ENCODE measurements at places on chromosomes 6 and 20.

- DNase-seq, result no peak
These were observed 174.7 kb downstream of the TMEM242 start for GRCh38 chr6:157148391-157149323.

GRCh38 chr6:130620338-130620781, 206.8 kb upstream of the SMLR1 start:
- DNase-seq, result no peak

GRCh38 chr20:47370850-47371782, 14.6 kb upstream of the ZMYND8 start:
- DNase-seq, result no peak

DNA sequence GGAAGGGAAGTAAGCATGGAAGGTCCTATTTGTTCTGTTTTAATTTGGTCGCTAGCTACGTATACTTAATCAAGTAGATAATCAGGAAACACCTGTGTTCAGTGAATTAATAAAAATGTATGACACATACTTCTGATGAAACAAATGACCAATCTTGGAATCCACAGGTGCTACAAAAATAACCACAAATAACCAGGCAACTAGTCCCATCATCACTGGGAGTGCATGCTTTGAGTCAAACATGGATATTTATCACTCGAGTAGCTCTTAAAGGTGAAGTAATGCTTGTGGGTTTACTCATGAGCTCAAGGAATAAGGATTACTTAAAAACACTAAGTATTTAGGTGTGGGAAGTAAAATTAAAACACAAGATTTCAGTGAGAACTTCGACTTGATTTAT, 285.6 kb upstream of the ID4 start:
- DNase-seq, result no peak

Measured in cortex of kidney (tissue), 1 donor.